Lower lobe of right lung (tissue), 2 donors: ENCODE measurements at places on chromosomes 1 and 21. TPM values are rescaled to one million over a fixed set of nuclear protein-coding genes. Genes with fewer than 3 reads are reported as not detected.

Gene MSH4
- total RNA-seq, result 0.65 TPM

Gene CCDC28B
- 3.3 TPM for total RNA-seq

GRCh38 chr1:52651904-52652303, 18.9 kb downstream of the SHISAL2A start:
- H3K4me3 ChIP-seq, result no peak overlapping the region
- no peaks in the 10 kb centered on the region for H3K4me1 ChIP-seq
- no peak overlapping the region for H3K27ac ChIP-seq
- H3K27me3 ChIP-seq, result no peaks in the 10 kb centered on the region
- H3K36me3 ChIP-seq, result no peaks in the 10 kb centered on the region

- H3K4me3 ChIP-seq, result no peak overlapping the region
- no peak for DNase-seq
- no peaks in the 10 kb centered on the region for H3K27me3 ChIP-seq
- H3K27ac ChIP-seq, result peak overlapping the region; percentile 64
Measured at GRCh38 chr21:38931291-38931690, 125.6 kb downstream of the ETS2 start.
